ENCODE measurements at places on chromosomes 11 and 22.

DNA sequence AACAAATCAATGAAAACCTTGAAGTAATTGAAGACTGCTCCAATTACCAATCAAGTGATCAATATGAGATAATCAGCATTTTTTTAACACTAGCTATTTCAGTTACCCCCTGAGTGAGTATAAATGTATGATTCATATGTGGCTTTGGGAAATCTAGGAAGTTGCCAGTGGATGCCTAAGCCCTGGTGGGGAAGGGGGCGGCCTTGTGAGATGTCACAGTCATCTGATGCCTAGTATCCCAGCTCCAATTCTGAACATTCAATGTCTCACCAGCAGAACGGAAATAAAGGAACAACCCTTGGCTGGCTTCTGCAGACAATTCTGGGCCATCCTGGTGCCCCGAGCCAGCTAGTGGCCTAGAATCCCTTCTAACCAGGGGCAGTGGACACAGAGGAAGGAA lies 58.5 kb upstream of the TIMP3 start:
- no peaks in the 10 kb centered on the region for H3K36me3 ChIP-seq
- no peak overlapping the region for H3K27ac ChIP-seq
- no peak for DNase-seq
- peaks cover 22% of the 10 kb centered on the region for H3K27me3 ChIP-seq

GRCh38 chr22:30325065-30325720 lies 1.5 kb downstream of the TBC1D10A start:
- H3K27ac ChIP-seq, result peak overlapping the region; percentile 93
- peak overlapping the region; percentile 91 for H3K4me3 ChIP-seq
- H3K27me3 ChIP-seq, result no peaks in the 10 kb centered on the region
- peaks cover 66% of the 10 kb centered on the region for H3K4me1 ChIP-seq
- peaks cover 38% of the 10 kb centered on the region for H3K36me3 ChIP-seq

DNA sequence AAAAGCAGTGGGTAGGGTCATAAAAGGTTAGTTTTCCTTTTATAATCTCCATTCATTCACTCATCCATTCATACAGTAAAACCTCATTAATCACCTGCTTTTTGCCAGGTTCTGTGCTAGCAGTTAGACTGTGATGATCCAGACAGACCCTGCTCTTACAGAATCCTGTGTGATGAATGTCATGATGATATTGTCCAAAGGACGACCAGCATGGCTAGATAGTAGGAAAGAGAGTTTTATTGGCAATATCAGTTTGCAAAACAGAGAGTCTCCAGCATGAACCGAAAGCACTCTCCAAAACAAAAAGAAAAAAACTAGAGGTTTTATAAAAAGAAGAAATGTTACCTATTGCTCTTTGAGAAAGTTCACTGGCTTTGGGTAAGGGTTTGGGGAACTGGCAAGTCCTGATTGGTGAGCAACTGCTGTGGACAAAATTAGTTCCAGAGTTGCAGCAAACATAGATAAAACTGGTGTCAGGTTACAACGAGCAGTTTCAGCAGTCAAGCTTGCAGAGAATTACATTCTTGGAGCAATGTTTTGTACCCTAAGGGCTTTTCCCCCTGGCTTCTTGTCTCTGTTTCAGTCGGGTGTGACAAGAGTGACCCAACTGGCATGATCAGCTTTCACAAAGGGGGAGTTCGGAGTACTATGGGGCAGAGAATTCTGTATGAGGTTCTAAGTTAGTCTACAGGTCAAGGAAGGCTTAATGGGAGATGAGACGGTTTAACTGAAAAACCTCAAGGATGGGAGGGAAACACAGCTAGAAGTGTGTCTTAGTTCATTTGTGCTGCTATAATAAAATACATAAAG lies 58.3 kb downstream of the HSD17B12 start:
- DNase-seq, result no peak
- H3K4me1 ChIP-seq, result peaks cover 6% of the 10 kb centered on the region
- no peak overlapping the region for H3K4me3 ChIP-seq
- no peak overlapping the region for H3K27ac ChIP-seq
- H3K36me3 ChIP-seq, result peaks cover 52% of the 10 kb centered on the region

DNA sequence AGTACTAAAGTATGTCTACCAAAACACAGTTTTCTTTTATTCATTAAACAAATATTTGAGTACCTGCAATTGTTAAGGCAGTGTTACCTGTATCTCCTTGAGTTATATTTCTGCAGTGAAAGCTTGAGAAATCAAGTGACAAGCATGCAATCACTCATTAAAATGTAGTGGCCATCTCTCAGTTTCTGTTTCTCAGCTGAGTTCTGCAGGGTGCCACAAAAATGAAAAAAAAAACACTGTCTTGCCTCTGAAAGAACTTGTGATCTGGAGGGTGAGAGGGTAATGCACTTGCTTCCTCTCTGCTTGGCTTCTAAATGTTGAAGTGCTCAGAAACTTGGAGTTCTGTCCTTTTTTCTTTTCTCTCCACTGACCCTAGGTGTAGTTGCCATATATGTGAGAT lies 6.8 kb downstream of the QSER1 start:
- H3K4me3 ChIP-seq, result no peak overlapping the region
- H3K27ac ChIP-seq, result no peak overlapping the region
- no peak for DNase-seq

All from naive thymus-derived CD8-positive, alpha-beta T cell (primary cell).